ENCODE measurements at places on chromosomes 16 and 17. TPM values are rescaled to one million over a fixed set of nuclear protein-coding genes. Genes with fewer than 3 reads are reported as not detected.

HOXB1 gene
- not detected for polyA plus RNA-seq

CDH5 gene
- 5.5 TPM for polyA plus RNA-seq

EPOP gene
- polyA plus RNA-seq, result 1.9 TPM

WSB1 gene
- 26.6 TPM for polyA plus RNA-seq

TP53I13 gene
- 42.6 TPM for polyA plus RNA-seq

UTS2R gene
- not detected for polyA plus RNA-seq

HP gene
- polyA plus RNA-seq, result 64,932 TPM
